EL (cell line): ENCODE measurements at places on chromosomes 6 and 20.

DNA sequence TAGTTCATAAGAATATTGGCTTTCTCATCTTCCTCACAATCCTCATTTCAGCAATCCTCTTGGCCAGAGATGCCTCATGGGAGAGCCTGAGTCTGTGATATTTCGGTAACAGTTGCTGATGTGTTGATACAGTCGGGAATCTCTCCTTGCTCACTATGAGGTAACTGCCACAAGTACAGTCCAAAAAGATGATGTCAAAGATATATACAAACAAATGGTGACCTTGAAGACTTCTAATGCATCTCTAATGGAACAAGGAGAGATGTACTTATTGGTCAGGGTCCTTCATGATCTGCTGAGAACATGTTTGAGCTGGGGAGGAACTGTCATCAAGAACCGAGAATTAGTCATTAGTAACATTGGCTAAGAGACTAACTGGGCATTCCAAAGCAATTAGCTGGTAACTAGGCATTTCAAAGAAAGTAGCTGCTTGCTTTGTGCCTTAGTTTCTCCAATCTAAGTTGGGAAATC is 56.1 kb downstream of the FILIP1 start:
- DNase-seq = peak; percentile 83

DNA sequence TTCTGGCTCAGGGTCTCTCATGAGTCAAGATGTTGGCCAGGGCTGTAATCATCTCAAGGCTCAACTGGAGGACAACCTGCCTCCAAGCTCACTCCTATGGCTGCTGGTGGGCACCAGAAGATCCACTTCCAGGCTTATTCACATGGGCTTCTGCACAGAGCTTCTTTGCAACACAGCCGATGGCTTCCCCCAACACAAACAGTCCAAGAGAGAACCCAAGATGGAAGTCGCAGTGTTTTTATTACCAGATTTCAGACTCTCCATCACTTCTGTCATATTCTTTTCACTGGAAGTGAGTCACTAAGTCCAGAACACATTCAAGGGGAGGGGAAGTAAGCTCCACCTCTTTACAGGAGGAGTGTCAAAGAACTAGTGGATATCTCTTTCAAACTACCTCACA is 75.5 kb downstream of the CD164 start:
- DNase-seq = no peak

- peak; percentile 92 for DNase-seq
Observed at GRCh38 chr20:35232575-35232974, 6.1 kb downstream of the MMP24 start.

DNA sequence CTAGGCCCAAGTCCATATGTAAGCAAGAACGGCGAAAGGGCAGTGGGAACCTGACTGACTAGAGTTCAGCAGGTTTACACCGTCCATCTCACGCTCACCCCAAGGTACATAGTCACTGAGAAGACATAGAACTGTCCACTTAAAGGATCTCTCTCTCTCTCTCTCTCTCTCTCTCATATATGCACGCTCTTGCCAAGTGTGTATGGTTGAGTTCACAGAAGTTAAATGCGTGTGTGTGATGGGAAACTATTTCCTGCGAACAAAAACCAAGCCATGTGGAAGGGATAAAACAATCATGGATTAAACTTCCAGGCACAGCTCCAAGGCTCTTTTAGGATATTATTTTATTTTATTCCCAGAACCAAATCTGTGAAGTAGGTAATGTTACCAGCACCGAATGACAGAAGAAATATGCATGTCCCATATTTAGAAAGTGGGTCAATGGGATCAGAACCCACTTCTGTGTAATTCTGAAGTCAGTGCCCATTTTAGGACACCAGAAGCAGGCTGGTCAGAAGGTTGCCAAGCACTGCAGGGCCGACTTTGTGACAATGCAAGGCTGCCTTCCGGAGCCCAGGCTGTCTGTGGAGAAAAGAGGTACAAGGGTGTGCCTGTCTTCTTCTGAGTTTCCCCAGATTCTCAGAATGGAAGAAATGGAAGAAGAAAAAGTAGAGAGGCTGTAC is 49.2 kb upstream of the MAP7 start:
- DNase-seq = no peak

- peak; percentile 71 for DNase-seq
Observed at GRCh38 chr6:41713159-41713649, 22.2 kb downstream of the TFEB start.

- DNase-seq = no peak
Observed at GRCh38 chr6:158666628-158667359, 16.9 kb downstream of the SYTL3 start.

DNA sequence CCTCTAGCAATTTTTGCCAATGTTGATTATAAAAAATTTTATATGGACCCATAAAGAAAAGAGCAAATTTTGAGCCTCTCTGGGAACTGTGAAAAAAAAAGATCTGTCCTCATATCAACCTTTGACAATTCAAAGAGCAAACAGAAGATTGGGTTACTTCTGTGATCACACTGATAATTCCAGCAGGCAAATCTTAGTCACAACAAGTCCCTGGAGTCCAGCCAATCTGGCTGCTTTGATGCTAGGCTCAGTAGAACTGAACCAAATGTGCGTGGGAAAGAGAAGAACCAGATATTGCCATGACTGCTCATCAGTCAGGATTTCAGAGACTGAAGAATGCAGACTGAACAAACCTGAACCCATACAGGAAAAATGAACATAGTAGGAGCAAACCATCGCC is 438.4 kb upstream of the FLRT3 start:
- peak; percentile 60 for DNase-seq

DNA sequence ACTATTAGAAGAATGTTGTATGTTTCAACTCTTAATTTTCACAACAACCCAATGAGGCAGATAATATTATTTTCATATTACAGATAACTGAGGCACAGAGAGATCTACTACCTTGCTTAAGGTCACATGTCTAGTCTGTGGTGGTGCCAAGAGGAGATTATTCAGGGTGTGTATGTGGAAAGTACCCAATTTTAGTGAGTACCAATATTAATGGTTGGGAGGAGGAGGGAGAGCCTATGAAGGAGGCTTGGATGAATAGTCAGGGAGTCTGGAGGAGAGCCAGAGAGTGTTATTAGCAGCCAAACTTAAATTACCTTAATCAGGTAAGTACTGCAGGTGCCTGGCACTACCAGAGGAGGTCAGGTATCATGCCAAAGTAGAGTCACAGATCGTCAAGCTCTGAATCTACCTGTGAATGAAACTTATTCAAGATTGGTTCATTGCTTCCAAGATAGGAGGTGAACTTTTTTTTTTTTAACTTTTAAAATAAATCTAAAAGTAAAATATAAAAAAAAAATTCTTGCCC is 10.9 kb upstream of the CALHM6 start:
- DNase-seq = no peak

- no peak for DNase-seq
Observed at GRCh38 chr20:46260936-46261454, 47.3 kb downstream of the CDH22 start.

DNA sequence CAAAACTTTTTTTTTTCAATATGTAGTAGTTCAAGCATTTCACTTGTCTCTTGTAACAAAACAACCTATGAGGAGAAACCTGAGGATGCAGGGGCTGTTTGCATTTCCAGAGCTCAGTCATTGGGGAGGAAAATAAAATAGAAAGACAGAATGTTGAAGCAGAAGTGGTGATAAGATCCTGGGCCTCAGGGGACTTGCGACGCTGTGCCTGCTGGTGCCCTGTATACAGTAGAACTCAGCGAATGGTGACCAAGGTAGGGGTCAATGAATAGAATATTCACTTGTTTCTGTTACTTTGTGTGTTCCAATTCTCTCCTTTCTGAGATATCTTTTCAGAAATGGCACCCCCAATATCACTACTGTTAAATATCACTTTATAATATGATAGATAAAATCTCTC is 271.6 kb downstream of the FARS2 start:
- no peak for DNase-seq

GRCh38 chr6:116351101-116351500 is 19.6 kb upstream of the DSE start:
- no peak for DNase-seq

GRCh38 chr20:58616411-58616810 is 34.7 kb upstream of the STX16 start:
- no peak for DNase-seq

DNA sequence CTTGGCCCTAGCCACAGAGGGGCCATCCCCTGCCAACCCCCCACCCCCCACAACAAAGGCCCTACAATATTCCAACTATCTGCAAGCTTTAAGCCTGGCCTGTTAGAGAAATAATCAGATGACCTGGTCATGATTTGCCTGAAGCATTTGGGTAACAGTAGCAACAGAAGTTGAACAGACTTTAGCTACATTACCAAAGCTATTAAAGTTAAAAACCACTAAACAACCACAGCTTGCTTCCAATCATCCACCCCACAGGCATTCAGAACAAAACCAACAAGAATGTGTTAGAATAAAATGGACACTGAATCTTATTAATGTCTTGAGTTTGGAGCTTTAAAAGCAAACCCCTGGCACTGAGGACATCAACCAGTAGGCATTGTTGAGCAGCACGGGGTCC is 250.9 kb downstream of the LRFN2 start:
- DNase-seq = no peak

GRCh38 chr6:159693894-159694545 is 979 bp upstream of the SOD2 start:
- no peak for DNase-seq

- DNase-seq = no peak
Observed at GRCh38 chr20:45487231-45487635, 17.7 kb downstream of the WFDC2 start.

- DNase-seq = peak; percentile 7
Observed at GRCh38 chr6:121216928-121217327, 117.4 kb downstream of the TBC1D32 start.

DNA sequence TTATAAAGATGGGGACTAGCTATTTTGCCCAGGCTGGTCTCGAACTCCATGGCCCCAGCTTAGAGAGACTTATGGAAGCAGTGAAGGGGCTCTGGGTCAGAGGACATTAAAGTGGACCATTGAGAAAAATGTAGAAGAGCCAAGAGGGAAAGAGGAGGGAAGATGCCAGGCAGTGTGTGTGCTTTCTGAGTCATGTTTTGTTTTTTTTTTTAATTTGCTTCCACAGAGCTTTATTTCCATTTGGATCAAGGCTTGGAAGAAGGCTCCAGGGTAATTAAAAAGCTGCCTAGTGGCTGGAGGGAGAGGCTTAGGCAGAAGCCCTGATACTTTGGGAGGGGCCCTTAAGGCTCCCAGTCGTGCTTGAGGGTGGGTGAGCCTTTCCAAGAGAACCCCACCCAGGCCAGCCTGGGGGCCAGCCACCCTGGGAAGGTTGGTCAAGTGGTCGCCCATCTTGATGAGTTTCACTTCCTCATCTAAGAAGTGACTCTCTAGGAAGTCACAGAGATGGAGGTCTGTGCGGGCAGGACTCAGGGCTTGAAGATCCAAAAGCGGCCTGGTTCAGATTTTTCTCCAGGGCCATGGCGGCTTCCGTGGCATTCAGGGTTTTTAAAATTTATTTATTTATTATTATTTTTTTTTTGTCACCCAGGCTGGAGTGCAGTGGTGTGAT is 3.0 kb upstream of the ZNF335 start:
- DNase-seq = no peak

DNA sequence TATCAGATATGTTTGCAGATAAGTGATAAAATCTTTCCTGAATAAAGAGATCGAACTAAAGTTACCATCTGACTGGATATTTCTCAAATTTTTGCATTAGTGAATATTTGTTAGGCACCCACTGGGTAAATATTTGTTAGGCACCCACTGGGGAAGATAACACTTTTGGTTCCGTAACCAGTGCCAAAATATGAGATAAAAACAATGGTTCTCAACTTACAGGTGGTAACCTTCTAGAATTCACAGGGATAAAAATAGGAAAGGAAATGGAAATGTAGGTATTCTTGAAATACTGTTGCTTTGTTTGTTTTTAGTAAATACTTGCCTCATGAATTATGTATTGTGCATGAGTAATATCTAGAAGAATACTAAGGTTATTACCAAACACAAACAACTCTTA is 245.0 kb upstream of the KHDRBS2 start:
- no peak for DNase-seq

- DNase-seq = peak; percentile 86
Observed at GRCh38 chr6:113361014-113361645, 496.0 kb upstream of the MARCKS start.

GRCh38 chr6:144008120-144008811 is at the start of gene PLAGL1:
TSS of gene PLAGL1 (minus strand) at chr6:144008259. CDS start at chr6:143948136, 60,123 bp downstream.
- peak; percentile 78 for DNase-seq

DNA sequence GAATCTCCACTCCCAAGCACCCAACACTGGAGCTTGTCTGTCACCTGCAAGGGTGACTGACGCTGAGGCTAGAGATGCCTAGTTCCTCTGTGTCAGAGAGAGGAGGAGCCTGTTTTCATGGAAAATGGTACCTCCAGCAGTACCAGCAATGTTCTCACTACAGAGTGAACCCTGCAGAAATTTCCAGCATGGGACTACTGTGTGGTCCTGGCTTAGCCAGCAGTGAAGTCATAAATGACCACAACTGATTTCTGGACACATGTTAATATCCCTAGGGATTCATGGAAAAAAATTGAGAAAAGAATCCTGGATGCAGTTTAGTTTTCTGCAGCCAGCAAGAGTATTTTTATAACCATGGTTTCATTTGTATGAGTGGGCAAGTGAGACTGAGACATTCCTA is 468.1 kb downstream of the CD83 start:
- no peak for DNase-seq

DNA sequence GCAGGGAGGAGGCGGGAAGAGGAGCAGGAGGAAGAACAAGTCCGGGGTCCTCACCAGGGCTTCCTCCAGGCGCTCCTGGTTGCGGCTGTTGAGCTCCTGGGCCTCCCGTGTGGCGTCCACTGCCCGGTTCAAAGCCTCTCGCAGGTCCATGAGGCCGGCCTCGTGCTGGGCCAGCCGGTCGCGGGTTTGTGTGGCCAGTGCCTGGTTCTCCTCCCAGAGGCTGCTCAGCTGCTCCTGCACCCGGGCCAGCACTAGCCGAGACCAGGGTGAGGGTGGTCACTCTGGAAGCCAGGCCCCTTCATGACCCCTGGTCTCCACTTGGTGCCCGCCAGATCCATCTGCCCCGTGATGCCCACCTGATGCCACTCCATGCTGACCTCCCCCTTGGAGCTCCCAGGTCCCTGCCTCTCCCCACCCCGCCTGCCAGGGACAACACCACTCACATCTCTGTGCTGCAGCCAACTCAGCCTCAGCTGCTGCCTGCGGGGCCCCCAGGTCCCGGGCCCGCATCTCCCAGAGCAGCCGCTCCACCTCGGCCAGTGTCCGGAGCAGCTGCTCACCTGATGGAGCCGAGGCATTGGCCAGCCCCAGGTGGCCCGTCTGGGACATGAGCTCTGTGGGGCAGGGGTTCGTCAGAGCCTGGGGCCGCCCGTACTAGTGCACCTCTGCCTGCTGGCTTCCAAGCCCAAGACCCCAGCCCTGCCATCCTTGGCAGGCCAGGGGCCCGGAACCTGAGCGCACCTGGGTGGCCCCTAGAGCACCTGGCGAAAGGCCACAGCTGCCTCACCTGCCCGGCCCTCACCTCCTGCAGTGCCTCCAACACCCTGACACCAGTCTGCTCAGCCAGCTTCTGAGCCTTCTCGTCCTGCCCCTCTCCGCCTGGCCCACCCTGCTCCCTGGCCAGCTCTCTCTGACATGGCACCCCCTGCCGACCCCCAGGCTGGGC is 15.9 kb downstream of the ADRM1 start:
- DNase-seq = no peak

DNA sequence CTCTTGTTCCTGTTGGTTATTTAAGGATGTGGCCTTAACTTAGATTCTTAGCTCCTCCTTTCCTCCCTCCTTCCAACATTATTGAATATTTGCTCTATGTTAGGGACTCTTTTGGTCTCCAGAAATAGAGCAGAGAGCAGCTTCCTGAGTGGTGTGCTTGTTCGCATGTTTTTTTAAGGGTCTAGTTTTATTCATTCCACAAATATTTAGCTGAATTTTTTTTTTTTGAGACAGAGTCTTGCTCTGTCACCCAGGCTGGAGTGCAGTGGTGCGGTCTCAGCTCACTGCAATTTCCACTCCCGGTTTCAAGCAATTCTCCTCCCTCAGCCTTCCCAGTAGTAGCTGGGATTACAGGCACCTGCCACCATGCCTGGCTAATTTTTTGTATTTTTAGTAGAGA is 169.2 kb downstream of the ZFAND3 start:
- DNase-seq = peak; percentile 65
